ENCODE measurements at places on chromosomes 5 and 9.
A peak's percentile ranks its signal among the peaks of the same experiment; 100 is the strongest.

DNA sequence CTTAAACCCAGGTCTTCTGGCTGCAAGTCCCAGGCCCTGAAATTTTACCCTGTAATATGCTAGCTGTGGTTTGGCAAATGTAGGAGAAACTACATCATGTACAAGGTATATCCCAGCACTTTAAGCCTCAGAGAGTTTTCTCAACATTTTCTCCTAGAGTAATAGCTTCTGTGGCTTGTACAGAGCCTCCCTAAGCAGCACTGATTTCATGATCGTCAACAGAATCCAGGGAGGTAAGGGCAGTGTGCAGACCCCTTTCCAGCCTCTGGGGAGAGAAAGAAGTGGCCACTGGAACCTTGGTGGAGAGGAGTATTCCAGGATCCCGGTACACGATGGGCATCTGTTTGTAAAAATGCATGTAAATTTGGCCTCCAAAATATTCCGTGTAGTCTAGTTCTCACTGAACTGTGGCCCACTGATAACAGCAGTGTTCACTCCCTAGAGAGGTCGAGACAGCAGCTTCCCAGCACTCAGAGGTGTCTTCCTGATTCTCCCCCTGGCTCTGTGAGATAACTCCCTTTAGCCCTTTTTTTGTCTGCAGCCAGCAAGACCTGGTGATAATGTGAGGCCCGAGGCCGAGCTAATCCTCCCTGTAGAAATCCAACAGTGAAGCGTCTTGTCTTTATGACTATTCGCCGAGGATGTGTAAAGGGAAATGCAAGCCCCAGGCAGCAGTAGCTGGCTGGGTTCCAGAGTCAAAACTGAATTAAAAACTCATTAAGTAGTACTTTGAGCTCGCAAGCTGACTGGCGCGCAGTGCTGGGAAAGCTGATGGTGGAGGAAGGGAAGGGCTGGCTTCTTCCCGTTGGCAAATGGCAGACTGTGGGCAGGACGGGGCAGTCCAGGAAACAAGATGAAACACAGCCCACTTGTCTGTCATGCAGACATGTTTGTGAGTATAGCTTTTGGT, 59.0 kb downstream of the MAP1B start:
- DNase-seq: no peak

GRCh38 chr9:36298566-36298965, 40.3 kb upstream of the GNE start:
- no peak for DNase-seq

DNA sequence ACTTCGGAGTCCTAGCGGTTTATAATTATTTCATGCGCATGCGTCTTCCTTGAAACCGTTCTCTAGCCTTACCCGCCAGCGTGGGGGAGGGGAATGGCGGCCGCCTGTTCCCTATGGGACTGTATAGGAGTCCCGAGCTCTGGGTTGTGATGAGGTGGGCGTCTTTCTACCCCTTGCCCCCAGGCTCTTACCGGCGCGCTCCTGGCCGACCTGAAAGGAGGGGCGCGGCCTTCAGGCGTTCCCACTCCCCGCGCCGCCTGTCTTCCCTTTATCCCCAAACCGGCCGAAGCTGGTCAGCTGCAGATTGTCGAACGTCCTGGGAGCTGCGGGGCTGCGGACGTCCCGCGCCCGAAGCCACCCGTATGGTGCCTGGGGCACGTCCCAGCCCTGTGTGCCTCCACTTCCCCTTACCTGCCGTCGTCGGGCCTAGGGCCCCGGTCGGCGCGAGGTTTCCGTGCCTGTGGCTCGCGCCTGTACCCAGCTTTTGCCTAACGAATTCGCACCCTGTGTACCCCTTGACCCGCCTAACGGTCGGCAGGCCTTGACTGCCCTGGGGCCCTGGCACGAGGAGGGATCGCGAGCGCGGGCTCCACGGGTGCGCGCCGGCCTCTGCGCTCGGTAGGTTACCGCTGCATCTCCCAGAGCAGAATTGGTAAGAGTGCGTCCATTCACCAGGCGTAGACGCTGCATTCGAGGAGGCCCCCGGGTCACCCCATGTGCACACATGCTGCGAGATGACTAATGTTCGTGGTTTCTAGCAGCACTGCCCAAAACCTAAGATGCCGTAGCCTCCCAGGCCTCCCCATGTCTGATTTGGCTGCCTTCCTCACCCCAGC, 653 bp upstream of the HNRNPH1 start:
- DNase-seq: peak; percentile 43

DNA sequence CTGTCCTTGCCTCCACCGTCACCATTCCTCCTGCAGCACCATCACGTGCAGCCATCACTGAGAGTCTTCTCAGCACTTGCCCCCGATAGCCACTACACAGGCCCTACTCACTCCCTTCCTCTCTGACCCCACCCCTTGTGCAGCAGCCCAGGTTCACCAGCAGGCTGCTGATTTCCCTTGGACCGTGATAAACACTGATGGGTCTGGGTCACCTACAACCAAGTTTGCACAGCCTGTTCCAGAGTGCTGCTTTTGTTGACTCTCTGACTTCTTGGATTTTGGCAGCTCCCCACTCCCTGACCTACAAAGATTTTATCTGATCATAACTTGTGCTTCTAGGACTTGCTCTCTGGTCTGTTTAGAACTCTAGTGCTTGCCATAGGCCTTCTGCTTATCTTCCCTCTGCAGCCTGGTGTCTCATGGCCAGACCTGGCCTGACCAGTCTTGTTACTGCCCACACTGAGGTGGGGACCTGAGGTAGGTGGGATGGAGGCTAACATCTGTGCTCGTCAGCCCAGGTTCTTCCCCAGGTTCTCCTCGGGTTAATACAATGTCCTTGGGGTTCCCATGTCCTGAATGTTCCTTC, 109.3 kb downstream of the TARS1 start:
- DNase-seq: no peak

DNA sequence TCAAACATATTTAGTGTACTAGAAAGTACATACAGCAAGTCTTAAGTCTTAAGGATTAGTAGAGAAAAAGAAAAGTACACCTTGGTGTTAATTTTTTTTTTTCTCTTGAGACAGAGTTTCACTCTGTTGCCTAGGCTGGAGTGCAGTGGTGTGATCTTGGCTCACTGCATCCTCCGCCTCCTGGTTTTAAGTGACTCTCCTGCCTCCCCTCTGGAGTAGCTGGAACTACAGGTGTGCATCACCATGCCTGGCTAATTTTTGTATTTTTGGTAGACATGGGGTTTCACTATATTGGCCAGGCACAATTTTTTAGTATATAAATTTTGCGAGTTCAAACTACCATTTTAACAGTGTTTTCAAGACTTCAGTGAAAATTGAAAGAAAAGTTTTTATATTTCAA, 1941.1 kb upstream of the CDH6 start:
- DNase-seq: no peak

GRCh38 chr5:128395073-128395472, 143.0 kb downstream of the FBN2 start:
- DNase-seq: no peak

- no peak for DNase-seq
Measured at GRCh38 chr5:99765011-99765410, 770.2 kb upstream of the FAM174A start.

DNA sequence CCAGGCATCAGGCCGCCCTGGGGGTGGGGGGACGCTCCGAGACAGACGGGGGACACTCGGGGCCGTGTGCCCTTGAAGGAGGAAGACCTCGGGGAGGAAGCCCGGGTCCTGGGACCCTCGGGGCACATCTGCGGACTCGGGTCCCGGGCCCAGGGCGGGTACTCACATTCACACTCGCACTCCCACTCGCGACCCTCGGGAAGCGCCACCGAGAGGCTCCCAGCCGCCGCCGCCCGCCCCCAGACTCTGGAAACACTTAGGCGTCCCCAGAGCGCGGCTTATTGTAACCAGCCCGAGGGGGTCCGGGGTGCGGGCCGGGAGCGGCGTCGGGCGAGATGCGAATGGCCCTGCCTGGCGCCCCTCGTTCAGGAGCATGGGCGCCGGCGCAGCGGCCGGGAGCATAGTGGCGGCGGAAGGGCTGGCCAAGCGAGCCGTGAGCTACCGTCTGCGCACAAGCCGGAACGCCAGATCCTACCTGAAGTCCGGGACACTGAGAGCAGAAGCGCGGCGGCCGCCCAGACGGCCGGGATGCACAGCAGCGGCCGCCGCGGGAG, 559 bp downstream of the ROR2 start:
- peak; percentile 12 for DNase-seq

Data from Caco-2 (cell line).